ENCODE measurements at places on chromosomes 3 and 15.
A peak's percentile ranks its signal among the peaks of the same experiment; 100 is the strongest.

DNA sequence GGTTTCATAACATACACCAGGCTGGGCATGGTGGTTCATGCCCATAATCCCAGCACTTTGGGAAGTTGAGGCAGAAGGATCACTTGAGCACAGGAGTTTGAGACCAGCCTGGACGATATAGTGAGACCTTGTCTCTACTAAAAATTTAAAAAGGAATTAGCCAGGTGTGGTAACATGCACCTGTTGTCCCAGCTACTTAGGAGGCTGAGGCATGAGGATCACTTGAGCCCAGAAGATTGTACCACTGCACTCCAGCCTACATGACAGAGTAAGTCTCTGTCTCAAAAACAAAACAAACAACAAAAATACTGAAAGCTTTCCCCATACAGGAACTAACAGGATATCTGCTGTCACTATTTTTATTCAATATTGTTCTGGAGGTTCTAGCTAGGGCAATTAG is 20.9 kb downstream of the GREM1 start:
- DNase-seq: no peak

DNA sequence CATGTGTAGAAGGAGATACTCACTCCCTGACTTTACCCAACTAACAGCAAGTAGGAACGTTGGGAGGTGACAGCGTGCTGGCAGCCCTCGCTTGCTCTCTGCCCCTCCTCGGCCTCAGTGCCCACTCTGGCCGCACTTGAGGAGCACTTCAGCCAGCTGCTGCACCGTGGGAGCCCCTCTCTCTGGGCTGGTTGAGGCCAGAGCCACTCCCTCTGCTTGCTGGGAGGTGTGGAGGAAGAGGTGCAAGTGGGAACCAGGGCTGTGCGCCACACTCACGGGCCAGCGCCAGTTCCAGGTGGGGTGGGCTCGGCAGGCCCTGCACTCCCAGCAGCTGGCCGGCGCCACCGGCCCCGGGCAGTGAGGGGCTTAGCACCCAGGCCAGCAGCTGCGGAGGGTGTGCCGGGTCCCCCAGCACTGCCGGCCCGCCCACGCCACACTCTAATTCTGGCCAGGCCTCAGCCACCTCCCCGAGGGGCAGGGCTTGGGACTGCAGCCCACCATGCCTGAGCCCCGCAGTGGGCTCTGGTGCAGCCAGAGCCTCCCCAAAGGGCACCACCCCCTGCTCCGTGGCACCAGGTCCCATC is 68.4 kb upstream of the FRMD4B start:
- no peak for DNase-seq

- no peak for DNase-seq
These were observed 9.5 kb upstream of the CSPG4 start for GRCh38 chr15:75721923-75722870.

GRCh38 chr3:9402410-9403228 is 5.2 kb downstream of the SETD5 start:
- no peak for DNase-seq

- no peak for DNase-seq
These were observed 353.5 kb downstream of the CADM2 start for GRCh38 chr3:85312331-85312730.

GRCh38 chr3:46460051-46460450 is 4.7 kb downstream of the LTF start:
- DNase-seq: no peak

GRCh38 chr3:43095370-43095769 is 10.5 kb downstream of the POMGNT2 start:
- no peak for DNase-seq

GRCh38 chr3:15121936-15122335 is 23.0 kb upstream of the RBSN start:
- DNase-seq: no peak

DNA sequence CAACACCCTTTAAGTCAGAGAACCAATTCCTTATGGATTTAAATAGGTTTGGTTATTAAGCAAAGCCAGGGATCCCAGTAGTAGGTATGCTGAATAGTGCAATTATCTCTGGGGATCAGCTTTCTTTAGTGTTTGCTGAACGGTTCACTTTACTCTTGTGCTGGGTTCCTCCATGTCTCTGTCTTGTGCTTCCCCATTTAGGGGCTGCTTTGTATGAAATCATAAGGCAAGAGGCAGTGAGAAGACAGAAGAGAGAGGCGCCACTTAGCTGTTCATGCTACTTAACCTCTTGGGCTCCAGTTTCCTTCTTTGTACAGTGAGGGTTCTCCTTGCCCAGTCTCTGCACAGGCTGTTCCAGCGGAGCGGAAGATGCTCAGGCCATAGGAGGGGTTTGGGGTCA is 3.5 kb downstream of the ST6GAL1 start:
- DNase-seq: peak; percentile 51

- peak; percentile 65 for DNase-seq
These were observed at the start of gene FOXP1 for GRCh38 chr3:71583566-71584393. Gene FOXP1, minus strand, starts transcription at chr3:71583728. Its CDS starts 385,347 bp downstream, at chr3:71198381.

- no peak for DNase-seq
These were observed 310.0 kb upstream of the UBE2E2 start for GRCh38 chr3:22893101-22893500.

GRCh38 chr3:49469037-49469935 is 781 bp upstream of the DAG1 start:
- DNase-seq: no peak

GRCh38 chr3:105959851-105960250 is 91.0 kb upstream of the CBLB start:
- peak; percentile 33 for DNase-seq

DNA sequence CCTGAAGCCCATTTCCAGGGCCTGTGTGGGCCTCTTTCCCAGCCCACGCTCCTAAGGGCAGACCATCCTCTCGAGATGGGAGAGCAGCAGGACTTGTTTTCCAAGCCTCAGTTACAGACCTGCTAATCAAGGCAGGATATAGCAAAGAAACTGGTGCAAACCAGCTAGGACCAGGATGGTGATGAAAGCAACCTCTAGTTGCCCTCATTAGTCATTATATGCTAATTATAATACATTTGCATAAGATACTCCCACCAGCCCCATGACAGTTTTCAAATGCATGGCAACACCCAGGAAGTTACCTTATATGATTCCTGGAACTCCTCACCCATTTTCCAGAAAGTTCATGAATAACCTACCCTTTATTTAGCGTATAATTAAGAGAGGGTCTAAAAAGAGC is 34.4 kb upstream of the TRH start:
- DNase-seq: no peak

All from KBM-7 (cell line).